Vagina (tissue), 2 donors: ENCODE measurements at places on chromosomes 6 and 20. TPM values are rescaled to one million over a fixed set of nuclear protein-coding genes. Genes with fewer than 3 reads are reported as not detected.

DNA sequence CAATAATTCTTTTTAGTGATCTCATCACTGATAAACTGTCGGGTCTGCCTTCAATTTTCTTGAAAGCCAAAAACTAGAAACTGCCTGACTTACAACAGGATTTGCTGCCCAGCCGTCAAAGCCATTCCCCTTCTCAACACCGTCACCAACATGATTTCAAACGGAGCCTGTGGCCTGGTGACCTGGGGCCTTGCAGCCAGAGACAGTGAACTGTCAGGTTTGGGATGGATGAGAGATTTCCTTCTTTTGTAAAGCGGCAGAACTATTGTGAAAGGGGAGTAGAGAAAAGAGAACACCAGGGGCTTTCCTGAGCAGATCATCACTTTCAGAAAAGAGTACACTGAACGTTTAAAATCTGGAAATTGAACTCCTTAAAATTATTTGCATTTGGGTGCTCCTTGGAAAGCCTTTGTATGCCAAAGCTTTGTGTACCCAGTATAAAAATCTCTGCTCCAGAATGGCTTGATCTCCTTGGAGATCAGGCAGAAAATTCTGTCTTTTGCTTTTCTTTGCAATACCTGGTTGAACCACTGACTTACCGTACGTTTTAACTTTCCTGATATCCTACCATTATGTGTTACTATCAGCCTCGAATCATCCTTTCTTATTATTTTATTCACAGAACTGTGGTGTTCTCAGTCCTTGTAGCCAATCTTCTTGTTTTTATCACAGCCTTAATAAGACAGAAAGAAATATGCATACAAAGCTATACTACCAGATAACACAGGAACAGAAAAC, 125.2 kb downstream of the PACRG start:
- DNase-seq: no peak

GRCh38 chr20:2338411-2339066, 42.2 kb upstream of the TGM6 start:
- no peak for DNase-seq

GRCh38 chr6:215335-216034, 76.8 kb upstream of the DUSP22 start:
- no peak for DNase-seq

Gene SYCP2
- total RNA-seq: 3.2 TPM

DNA sequence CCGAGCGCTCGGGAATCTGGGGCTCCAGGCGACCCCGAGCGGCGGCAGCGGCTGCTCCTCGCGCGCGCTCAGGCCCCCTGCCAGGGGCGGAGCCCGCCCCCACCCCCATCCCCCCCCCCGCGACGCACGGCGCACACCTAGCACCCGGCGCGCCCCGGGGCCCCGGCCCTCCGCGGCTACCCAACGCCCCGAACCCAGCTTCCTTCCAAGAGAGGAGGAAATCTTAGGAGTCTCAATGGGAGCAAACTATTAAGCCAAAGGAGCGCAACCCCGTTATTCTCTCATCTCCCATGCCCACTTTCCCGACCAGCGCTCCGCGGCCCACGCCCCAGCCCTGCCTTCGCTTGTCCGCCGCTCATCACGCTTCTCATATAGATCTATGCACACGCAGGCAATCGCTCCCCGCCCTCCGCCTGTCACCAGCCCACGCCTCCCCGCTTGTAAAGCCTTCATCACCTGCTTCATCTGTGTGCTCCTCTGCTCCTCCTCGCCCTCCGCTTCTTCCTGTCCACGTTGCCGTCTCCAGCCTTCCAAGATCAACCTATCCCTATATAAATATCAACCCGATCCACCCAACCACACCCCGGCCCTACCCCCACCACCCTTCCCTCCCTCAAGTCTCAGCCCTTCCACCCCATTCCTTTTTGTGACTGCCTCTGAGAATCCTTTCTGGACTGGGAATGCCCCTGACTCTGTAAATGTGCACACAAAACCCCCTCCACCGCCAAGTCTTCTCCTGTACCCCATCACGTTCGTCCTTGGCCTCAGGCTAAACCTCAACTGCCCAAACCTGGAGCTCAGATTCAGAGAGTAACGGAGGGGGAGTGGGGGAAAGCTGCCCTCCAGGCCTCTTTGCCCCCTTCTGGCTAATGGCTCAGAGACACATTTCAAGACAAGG, at the start of gene DLK2:
Gene DLK2 (minus strand): TSS at position 18 of the 898 bp plus-strand sequence. CDS start 723 bp downstream, outside the sequence.
- no peak for DNase-seq

GRCh38 chr6:150394053-150394898, 25.5 kb downstream of the IYD start:
- DNase-seq: no peak

Gene HRH3
- total RNA-seq: not detected

Gene IL17F
- total RNA-seq: not detected

DNA sequence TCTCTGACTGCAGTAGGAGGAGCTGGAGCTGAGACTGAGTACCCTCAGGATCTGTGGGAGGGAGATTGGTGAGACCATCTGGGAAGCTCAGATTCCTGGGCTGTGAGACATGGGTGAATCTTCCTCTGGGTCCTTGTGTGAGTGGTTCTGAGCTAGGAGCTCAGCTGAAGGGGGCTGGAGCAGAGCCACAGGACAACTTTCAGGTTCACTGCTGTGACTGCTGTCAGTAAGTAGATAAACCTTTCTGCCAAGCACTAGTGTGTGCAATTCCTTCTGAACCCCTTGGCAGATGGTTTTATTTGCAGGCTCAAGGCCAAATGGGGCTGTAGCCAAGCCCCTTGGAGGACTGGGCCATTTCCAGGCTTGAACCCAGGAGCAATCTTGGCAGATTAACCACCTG, 49.6 kb upstream of the SNAP91 start:
- DNase-seq: no peak

DNA sequence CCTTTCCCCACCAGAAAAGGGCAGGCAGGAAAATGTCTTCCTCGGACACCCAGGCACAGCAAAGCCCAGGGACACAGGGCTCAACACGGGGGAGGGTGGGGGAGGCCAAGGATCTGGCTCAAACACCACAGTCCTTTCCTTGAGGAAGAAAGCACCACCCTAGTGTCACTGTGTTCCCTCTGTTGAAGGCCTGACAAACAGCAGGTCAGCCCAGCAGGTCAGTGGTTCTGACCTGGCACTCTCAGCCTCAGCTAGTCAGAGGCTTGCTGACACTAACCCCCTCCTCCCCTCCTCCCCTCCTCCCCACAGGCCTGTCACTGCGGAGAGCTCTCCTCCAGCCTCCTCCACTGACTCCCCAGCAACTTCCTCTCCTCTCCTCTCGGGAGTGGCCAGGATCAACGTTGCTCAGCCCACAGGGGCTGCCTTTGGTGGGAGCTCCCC, 239.6 kb downstream of the LRFN2 start:
- peak; percentile 65 for DNase-seq

- DNase-seq: no peak
Measured at GRCh38 chr6:5172041-5172653, 87.0 kb downstream of the PPP1R3G start.

- no peak for DNase-seq
Measured at GRCh38 chr6:109242029-109242428, 140.2 kb downstream of the CD164 start.

DNA sequence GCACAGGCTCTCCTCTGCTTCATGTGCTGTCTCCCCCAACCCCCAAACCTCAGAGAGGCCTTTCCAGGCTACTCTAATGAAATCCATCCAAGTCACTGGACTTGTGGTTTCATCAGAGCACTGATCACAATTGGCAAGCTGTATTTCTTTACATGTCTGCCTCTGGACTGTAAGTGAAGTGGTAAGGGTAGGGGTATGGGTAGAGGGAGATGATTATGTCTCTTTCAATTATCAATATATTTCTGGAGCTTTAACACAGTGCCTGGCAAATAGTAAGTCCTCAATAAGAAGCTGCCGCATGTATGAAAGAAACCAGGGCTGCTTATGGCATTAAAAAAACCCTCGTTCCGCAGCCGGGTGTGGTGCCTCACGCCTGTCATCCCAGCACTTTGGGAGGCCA, 5.4 kb downstream of the TRERF1 start:
- DNase-seq: no peak

- DNase-seq: no peak
Measured at GRCh38 chr20:50348096-50348495, 157.5 kb downstream of the CEBPB start.

Gene LY6G5B
- 7.4 TPM for total RNA-seq

DNA sequence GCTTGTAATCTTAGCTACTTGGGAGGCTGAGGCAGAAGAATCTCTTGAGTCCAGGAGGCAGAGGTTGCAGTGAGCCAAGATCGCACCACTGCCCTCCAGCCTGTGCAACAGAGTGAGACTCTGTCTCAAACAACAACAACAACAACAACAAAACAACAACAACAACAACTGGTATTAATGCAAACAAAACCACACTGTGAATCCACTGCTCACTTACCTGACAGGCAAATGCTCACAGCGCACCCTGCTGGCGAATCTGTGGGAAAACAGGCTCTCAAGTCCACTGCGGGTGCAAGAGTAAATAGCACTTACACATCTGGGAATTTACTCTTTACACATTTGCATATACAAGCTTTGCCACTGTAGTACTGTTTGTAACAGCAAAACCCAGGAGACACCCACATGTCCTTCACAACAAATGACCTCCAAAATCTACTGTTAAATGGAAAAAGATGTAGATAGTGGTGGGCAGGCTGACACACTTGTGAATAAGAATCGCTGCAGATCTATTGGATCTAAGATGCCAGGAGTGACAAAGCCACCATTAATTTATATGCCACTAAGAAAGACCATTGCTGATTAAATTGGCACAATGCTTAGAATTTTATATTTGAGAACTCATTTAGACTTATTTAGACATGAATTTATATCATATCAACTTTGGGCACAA, 29.3 kb downstream of the NSFL1C start:
- DNase-seq: no peak

Gene C20orf202
- not detected for total RNA-seq

DNA sequence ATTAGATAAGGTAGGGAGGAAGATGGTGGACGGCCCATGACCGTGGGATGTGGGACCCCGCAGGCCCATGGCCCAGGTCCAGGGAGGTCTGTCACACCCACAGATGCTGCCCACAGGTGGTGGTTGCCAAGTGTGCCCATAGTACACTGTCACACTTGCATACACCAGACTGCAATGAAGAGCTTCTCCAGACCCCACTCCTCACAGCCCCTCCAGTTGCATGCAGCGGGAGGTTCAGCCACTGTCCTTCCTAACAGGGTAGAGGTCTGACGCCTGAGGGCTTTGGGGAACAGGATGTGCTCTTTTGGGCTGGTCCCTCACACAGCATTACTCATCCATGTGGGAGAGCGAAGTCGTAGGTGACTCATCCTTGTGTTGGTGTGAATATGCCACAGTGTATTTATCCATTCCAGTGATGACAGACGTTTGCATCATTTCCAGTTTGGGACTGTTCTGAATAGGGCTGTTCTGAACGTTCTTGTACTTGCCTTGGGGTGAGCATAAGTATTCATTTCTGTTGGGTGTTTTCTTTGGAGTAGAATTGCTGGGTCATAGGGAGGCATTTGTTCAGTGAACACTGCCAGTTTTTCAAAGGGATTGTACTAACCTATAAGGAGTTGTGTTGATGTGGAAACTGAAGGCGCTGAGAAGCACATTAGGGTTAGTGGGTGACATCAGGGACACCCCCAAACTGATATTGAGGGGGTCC, 10.1 kb upstream of the PYGB start:
- DNase-seq: peak; percentile 96

DNA sequence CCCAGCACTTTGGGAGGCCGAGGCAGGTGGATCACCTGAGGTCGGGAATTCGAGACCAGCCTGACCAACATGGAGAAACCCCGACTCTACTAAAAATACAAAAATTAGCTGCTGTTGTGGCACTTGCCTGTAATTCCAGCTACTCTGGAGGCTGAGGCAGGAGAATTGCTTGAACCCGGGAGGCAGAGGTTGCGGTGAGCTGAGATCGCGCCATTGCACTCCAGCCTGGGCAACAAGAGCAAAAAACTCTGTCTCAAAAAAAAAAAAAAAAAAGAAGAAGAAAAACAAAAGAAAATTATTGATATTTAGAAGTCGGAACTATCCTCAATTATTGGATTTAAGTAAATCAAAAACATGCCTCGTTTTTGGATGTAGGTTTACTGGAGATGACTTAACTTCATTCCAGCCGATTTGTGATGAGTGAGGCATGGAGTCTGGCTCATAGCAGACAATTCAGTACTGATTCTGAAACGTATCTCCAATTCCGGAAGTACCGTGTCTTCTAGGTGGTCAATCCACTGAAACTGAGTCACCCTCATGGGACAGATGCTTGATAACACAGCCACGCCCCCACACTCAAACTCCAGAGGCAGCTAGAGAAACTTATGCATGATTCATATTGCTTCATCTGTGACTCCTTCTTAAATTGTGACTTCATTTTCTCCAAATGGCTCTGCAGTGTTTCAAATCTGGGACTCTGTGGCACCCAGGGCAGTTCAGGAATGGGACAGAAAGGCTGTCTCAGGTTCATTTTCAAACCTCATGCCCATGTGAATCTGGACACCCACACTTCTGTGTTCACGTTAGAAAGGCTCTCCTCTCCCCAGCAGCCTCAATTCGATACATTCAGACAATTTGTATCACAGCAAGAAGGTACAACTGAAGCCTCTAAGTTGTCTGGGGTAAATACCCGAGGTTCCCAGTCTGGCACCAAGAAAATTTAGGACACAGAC, 110.4 kb upstream of the ARMC2 start:
- no peak for DNase-seq

- DNase-seq: no peak
Measured at GRCh38 chr6:159045801-159046200, 1.0 kb upstream of the TAGAP start.

DNA sequence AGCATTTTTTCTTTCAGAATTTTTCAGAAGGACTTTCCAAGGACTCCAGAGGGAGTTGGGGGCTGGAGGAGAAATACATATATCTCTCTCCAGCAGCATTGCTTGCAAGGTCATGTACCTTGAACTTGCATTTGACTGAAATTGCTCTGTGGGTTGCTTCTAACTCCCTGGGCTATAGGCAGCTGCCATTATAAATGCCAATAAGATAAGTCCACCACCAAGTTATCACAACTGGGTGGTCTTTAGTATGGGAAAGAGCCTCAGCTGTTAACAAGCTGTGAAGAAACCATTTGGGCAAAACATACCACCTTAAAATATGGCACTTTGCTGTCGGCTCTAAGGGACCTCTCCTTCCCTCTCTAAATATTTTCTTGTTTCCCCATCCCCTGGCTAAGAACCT, 20.9 kb upstream of the CITED2 start:
- no peak for DNase-seq

Gene OR2B6
- total RNA-seq: not detected

DNA sequence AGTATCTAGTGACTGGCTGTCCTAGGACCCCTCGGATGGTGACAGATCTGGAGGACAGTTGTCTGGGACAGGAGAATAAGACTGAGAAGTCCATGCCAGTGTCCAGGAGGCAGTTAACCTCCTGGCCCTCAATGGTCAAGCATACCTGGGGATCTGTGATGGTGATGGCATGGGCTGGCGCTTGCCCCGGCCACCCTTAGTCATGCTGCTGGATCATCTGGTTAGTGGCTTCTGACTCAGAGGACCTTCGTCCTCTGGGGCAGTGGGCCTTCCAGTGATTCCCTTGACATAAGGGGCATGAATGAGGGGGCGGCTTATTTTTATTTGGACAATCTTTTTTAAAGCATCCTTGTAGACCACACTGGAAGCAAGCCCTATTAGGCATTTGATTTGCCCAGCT, 24.0 kb upstream of the SF3B5 start:
- DNase-seq: no peak

Gene RFX6
- total RNA-seq: not detected

- DNase-seq: no peak
Measured at GRCh38 chr20:47773371-47773786, 11.9 kb downstream of the SULF2 start.

- DNase-seq: no peak
Measured at GRCh38 chr20:61531553-61532345, 279.7 kb downstream of the CDH4 start.

GRCh38 chr6:28368522-28368921, 18.8 kb downstream of the ZKSCAN3 start:
- no peak for DNase-seq

Gene MARCKS
- 46.4 TPM for total RNA-seq

- DNase-seq: no peak
Measured at GRCh38 chr6:87212596-87212995, 57.2 kb downstream of the ZNF292 start.
